Foreskin keratinocyte (primary cell): ENCODE measurements at places on chromosomes 1 and 21. TPM values are rescaled to one million over a fixed set of nuclear protein-coding genes. Genes with fewer than 3 reads are reported as not detected.

Gene KRTAP8-1
- not detected in 2 replicates for total RNA-seq

- peak; percentile 34 for DNase-seq
These were observed 90.5 kb downstream of the EDEM3 start for GRCh38 chr1:184664042-184664660.

DNA sequence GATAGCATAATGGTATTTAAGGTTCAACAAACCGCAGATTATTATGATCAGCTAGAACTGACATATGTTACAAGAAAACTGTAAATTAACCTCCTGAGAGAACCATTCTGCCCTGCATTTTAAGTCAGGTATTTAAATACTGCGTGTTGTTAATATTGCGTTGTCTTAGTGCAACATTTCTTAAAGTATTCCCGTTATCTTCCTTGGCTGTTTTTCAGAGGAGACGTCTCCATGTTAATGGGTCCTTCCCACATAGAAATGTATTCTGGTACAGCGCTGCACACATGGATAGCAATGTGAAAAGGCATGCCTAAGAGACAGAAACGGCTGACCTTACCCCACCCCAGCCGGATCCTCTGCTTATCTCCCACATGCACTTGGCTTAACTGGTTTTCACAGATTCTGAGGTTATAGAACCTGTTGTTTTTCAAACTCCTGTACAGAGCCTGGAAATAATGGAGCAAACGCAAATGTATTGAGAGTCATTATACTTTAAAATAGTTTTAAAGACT, 22.8 kb upstream of the DEGS1 start:
- DNase-seq, result no peak

DNA sequence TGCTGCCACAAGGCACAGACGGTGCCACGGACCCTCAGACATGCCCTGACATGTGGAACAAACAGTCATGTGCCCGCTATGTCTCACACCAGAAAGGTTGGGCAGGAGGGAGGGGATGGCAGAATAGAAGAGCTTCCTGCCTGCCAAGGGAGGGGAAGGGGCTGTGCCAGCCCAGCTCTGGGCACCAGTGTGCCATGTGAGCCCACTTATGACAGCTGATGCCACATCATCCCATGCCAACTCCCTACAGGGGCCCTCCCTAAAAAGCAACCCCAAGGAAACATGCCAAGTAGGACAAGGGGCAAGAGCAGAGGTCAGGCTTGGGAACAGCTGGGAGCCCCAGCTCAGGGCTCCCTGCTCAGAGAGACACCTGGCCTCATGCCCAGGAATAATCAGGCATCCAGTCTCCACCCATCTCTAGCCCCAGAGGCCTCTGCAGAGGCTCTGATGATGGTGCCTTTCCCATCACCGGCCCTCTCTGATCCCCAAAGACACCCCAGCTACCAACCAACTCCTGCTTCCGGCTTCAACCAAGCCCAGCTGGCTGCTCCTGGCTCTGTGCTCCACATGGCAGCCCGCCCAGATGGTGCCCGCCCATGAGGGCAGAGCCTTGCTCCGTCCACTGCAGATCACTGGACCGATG, 10.3 kb downstream of the ADGRB2 start:
- DNase-seq, result no peak

GRCh38 chr1:31790140-31790539, 25.7 kb downstream of the SPOCD1 start:
- DNase-seq, result no peak

DNA sequence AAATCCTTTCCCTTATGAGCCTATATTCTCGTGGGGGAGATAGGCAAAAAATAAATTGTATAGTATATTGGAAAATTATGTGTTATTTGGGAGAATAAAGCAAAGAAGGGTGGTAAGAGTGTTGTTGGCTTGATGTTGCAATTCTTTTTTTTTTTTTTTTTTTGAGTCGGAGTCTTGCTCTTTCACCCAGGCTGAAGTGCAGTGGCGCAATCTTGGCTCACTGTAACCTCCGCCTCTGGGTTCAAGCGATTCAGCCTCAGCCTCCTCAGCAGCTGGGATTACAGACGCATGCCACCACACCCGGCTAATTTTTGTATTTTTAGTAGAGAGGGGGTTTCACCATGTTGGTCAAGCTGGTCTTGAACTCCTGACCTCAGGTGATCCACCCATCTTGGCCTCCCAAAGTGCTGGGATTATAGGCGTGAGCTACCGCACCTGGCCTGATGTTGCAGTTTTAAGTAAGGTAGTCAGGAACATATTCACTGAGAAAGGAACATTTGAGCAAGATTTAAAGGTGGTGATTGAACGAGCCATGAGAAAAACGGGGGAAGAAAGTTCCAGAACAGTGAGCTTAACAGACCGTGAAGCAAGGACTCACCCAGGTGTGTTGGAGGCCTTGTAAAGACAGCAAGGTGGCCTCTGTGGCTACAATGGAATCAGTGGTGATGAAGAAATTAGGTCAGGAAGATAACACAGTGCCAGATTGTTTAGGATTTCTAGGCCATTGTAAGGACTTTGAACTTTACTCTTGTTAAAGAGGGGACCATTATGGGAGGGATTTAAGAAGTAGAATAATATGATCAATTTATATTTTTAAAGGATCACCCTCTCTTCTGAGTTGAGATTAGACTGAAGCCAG, 45.8 kb downstream of the RPRD2 start:
- DNase-seq, result no peak

Gene GABRD
- not detected in 2 replicates for total RNA-seq

DNA sequence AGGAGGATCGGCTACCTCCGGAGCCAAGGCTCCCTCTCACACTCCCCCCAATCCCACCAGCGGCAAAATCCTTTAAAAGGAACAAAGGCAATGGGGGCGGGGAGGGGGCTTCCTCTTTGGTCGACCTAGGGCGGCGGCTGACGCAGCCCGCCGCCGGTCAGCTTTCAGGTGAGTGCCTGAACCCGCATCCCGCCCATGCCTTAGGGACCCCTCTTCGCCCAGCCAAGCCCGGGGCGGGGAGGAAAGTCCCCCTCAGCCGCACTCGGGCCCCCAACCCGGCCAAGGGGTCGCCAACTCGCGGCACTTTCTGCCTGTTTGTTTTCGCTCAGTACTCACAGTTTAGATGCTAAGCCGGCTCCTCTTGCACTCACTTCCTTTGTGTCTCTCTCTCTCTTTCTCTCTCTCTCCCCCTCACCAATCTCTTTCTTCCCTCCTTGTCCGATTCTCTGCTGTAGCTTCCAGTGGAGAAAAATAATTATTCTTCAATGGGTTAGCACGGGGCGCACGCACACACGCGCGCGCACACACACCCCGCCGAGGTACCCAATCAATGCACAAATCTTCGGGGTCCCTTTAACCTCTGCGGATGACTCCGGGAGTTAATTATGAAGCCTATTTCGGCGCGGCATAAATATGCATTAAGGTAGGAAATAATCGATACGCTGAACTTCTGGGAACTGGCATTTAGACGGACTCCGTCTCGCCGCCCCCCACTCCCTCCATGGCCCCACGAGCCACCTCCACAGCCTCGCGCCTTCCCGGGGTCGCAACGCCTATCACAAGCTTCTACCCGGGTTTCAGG, at the start of gene BLACAT1:
Gene BLACAT1 (minus strand): TSS at position 465 of the 802 bp plus-strand sequence.
- DNase-seq, result no peak

DNA sequence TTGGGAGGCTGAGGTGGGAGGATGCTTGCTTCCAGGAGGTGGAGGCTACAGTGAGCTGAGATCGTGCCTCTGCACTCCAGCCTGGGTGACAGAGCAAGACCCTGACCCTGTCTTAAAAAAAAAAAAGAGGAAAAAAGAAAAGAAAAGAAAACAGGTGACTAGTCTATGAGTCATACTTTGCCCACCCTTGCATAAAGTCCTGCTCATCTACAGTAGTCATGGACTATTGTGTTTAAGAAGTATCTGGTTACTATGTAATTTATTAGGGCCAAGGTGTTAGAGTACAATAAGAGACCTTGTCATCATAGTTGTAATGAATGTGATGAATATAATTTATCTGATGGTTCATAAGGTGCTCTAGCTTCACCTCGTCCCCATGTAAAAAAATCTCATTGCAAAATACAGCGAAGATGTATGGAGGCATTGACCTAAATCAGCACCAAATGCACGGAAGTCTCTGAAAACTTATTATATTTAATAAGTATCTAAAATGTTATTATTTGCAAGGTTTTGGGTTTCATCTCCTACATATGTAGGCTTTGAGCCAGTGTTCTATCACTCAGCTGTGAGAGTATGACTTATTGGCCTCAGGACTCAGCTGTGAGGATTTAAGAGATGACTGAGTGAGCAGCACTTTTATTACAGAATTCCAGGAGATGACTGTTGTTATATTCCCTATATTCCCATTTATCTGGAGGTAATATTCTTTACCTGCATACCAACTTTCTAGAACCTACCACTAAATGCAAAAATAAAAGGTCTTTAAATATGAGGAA, 19.9 kb upstream of the KCNJ6 start:
- DNase-seq, result no peak

DNA sequence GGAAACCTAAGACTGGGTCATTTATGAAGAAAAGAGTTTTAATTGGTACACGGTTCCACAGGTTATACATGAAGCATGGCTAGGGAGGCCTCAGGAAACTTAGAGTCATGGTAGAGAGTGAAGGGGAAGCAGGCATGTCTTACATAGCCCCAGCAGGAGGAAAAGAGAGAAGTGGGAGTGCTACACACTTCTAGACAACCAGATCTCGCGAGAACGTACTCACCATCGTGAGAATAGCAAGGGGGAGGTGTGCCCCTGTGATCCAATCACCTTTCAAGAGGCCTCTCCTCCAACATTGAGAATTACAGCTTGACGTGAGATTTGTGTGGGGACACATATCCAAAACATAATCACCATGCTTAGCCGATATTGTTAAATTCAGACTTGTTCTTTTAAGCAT, 62.8 kb downstream of the DYRK1A start:
- no peak for DNase-seq

Gene B3GALT5
- total RNA-seq, result not detected in 2 replicates

Gene LYPD8
- total RNA-seq, result not detected in 2 replicates

Gene ATAD3C
- total RNA-seq, result 0.46 and 0.51 TPM in 2 replicates

DNA sequence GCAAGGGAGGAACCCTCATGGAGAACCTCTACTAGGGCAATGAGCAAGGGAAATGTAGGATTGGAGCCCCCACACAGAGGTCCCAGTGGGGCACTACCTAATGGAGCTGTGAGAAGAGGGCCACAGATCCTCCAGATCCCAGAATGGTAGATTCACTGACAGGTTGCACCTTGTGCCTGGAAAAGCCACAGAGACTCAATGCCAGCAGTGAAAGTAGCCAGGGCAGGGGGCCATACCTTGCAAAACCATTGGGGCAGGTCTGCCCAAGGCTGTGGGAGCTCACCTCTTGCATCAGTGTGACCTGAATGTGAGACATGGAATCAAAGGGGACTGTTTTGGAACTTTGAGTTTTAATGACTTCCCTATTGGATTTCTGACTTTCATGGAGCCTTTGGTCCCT, 17.9 kb downstream of the CFH start:
- no peak for DNase-seq

DNA sequence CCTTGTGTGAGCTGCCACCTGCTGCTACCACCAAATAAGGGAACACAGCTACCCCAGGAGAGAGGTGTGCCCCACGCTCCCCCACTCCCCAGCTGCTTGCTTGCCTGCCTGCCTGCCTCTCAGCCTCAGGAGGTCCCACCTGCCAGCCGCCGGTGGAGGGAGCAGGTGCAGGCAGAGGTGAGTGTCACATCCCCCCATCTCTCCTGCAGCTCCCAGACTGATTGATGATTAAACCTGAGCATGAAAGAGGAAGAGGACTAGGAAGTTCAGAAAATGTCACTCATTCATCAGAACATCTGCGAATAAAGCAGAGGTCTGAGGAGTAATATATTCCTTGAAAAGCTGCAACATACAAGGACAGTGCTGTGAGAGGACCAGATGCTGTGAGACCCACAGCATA, 58.6 kb upstream of the HIVEP3 start:
- DNase-seq, result no peak

GRCh38 chr1:233728721-233729120, 114.8 kb downstream of the KCNK1 start:
- DNase-seq, result no peak

Gene TIE1
- not detected in 2 replicates for total RNA-seq

DNA sequence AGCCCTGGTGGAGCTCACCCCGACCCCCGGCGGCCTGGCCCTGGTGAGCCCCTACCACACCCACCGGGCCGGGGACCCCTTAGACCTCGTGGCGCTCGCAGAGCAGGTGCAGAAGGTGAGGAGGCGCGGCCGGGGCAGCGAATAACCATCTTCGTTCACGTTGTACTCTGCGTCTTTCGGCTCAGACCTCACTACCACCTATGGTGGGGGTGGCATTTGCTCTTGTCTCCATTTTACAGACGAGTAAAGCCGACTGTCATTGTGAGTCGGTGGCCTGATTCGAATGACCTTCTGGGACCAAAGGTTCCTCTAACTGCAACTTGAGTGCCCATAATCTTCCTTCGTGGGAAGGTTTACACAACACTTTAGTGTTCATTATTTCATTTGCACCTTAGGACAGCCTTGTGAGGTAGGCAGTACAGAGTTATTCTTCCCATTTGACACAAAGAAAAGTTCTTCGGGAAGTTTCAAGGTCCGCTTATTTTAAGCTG, 506 bp downstream of the C1orf50 start:
- no peak for DNase-seq

Gene PM20D1
- total RNA-seq, result not detected in 2 replicates

Gene RNU1-4
- total RNA-seq, result 2,556 and 4,441 TPM in 2 replicates

DNA sequence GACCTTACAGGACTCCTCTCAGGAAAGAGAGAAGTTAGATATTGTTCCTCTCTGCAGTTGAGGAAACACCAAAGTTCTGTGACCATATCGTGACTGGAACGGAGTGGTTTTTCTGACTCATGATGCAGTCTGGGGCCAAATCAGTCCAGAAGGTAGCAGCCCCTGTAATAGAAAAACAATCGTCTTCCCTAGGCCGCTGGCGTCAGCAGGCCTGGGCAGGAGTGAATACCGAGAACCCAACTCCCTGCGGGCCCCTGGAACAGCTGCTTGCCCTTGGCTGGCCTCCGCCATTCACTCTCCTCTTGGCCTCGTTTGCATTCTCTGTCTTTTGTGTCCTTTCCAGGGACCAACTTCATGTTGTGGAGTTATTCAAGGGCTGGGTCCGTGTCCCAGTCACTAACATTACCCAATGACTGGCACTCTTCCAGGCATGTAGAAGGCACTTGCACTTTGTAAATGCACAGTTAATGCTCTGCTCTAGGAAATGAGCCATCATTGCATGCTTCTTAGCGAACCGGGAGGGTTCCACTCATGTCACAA, 10.9 kb upstream of the CD101 start:
- DNase-seq, result peak; percentile 37
